ENCODE measurements at places on chromosomes 4 and X. TPM values are rescaled to one million over a fixed set of nuclear protein-coding genes. Genes with fewer than 3 reads are reported as not detected.

Gene FGA
- polyA plus RNA-seq, result not detected

Gene CLTRN
- not detected for polyA plus RNA-seq

Gene SSX2B
- polyA plus RNA-seq, result not detected

Gene TBX22
- polyA plus RNA-seq, result not detected

Gene PPEF2
- not detected for polyA plus RNA-seq

Gene NDST3
- not detected for polyA plus RNA-seq

Gene SMIM10
- polyA plus RNA-seq, result not detected

- peak; percentile 56 for DNase-seq
These were observed 171.9 kb downstream of the TMA16 start for GRCh38 chr4:163666332-163666873.

DNA sequence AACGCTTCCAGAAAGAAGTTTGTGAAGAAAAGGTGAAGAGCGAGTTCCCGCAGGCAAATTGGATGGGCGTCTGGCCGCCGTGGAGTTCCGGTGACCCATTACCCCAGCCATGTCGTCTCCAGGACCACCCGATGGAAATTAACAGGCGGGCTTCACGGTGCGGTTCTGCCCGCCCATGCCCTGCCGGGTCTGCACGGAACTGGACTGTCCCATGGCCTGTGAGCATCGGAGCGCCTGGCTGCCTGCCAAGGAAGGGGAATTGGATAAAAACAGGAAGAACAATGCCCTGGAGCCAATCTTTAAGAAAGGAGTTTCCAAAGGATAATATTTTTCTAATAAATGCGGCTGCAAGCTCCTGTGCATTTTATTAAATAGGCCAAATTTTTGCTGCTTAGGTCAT, 319.8 kb upstream of the SLC7A11 start:
- DNase-seq, result no peak

DNA sequence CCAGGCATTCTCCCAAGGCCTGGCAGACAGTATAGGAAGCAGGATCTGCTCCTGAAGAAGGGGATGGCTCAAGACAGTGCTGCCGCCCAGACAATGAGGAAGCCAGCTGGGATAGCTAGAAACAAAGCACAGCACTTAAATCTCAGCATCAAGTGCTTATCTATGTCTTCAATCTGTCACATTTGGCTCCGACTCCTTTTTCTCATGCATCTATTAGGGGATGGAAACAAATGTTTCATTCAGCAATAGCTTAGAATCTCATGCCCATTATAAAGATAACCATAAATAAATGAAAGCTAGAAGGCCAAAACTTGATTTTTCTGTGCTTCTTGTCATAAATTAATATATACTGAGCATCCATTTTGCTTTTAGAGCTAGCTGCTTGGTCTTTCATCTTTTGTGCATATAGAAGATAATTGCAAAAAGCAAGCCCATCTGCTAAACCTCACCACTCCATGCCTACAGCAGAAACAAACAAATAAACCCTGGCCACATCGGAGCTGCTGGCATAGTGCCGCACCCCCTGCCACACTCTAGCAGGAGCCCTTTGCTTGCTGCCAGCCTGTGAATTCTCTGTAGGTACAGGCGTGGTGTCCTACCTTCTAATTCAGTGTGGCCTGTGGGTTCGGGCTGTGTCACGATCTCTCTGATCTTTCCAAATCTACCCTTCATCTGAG, 75.9 kb downstream of the AASDH start:
- no peak for DNase-seq

- no peak for DNase-seq
These were observed 324.2 kb upstream of the AADAT start for GRCh38 chr4:170413951-170414350.

- DNase-seq, result no peak
These were observed 3.6 kb downstream of the SMIM10L2A start for GRCh38 chrX:135425026-135425965.

- DNase-seq, result no peak
These were observed 255.1 kb upstream of the GPC4 start for GRCh38 chrX:133670383-133670782.

DNA sequence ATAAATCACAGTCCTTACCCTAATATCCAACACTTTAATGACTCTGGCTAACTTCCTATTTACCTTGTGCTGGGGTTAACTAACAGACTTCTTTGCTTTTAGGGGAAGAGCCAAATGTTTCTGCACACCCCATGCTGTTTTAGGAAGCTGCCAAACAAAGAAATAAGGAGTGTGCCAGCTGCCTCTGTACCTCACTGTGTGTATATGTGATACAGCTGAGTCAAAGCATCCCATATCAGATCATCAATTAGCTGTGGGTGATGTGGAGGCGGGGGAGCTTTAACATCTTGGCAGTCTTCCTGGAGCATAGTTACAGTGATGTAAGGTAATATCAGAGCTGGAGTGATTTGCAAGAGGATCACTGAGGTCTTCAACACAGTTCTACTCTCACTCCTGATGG, 95.4 kb downstream of the COL25A1 start:
- DNase-seq, result no peak

GRCh38 chrX:39760930-39761329, 336.8 kb downstream of the BCOR start:
- no peak for DNase-seq

DNA sequence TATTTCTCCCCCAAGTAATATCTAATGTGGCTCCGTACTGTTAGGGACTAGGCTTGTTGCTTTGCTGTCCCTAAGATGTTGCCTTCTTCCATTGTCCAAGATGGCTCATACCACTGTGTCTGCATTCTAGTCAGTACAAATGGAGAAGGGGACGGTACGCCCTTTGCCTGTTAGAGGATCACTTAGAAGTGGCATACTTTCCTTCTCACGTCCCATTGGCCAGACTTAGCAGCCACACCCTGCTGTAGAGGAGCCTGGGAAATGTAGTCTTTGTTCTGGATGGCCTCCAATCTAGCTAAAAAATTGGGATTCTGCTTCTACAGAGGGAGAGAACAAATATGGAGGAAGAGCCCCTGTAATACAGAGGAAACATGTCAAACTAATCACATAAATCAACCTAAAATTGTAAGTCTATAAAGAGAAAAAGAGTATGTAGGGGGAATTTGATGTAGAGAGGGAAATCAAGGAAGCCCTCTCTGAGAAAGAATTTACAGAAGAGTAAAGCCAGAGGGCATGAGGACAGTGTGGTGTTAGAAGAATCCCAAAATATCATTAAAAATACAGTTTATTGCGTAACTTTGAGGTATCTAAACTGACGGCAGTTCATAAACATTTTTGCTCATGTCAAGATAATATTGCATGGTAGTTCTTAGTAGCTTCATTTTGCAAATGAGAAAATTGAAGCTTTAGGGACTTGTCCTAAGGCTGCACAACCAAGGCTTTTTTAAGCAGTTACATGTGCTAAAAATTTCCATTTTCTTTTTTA, 15.1 kb downstream of the PRIMPOL start:
- no peak for DNase-seq

- no peak for DNase-seq
These were observed 93.0 kb downstream of the USP9X start for GRCh38 chrX:41178201-41178600.

- no peak for DNase-seq
These were observed 2.2 kb upstream of the FMR1NB start for GRCh38 chrX:147978931-147979330.

DNA sequence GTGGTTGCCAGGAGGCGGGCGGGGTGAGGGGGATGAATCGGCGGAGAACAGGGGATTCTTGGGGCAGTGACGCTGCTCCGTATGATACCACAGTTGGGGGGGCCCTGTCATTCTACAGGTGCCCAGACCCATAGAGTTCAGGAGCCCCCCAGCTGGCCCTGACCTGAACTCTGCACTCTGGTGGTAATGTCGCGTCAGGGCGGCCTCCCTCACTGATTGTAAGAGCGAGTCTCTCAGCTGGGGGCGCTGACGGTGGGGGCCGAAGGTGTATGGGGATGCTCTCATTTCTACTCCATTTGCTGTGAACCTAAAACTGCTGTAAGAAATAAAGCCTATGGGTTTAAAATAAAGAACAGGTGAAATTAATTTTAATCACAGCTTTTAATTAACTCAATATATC, 91.8 kb upstream of the PSAPL1 start:
- DNase-seq, result no peak

- no peak for DNase-seq
These were observed 102.5 kb downstream of the CPEB2 start for GRCh38 chr4:15104825-15105224.

DNA sequence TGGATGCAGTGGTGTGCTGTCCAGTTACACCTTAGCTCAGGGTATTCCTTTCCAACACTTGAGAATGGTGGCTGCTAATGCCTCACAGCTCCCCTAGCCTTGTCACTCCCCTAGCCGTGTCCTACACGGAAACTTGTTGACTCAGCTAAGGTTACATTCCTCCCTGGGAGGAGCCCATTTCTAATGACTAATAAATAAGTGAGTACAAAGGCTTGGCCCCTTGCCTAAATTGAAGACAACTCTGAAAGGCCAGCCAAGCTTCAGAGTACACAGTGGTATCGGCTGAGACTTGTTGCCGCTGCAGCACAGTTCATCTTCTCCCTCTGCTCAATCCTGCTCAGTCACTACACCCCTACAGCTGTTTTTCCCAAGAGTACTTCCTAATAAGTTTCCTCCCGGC, 21.2 kb upstream of the SLC25A31 start:
- no peak for DNase-seq

GRCh38 chrX:103629318-103630170, 769 bp downstream of the TCEAL1 start:
- DNase-seq, result peak; percentile 27

GRCh38 chr4:8393593-8394038, 46.9 kb downstream of the ACOX3 start:
- DNase-seq, result no peak

GRCh38 chr4:39114436-39114835, 52.4 kb downstream of the KLHL5 start:
- DNase-seq, result no peak

- peak; percentile 41 for DNase-seq
These were observed 104.4 kb upstream of the ARHGAP24 start for GRCh38 chr4:85370400-85371032.

DNA sequence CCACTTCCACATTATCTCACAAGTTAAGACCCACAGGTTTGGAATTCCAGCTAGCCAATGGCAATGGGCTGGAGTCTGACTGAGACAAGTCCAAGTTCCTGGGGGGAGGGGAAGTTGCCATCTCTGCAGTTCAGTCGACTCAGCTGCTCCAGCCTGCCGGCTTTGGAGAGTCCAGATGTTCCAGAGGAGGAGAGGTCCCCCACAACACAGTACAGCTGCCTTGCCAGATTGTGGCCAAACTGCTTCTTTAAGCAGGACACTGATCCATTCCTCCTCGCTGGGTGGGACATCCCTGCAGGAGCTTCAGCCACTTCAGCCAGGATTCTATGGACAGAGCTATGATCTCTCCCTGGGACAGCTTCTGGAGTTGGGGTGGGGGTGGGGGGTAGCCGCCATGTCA, 199.2 kb downstream of the EDA start:
- DNase-seq, result no peak
